ENCODE measurements at places on chromosomes 4 and X.

- DNase-seq: no peak
Measured at GRCh38 chr4:99324979-99325378, 3.8 kb upstream of the ADH1B start.

DNA sequence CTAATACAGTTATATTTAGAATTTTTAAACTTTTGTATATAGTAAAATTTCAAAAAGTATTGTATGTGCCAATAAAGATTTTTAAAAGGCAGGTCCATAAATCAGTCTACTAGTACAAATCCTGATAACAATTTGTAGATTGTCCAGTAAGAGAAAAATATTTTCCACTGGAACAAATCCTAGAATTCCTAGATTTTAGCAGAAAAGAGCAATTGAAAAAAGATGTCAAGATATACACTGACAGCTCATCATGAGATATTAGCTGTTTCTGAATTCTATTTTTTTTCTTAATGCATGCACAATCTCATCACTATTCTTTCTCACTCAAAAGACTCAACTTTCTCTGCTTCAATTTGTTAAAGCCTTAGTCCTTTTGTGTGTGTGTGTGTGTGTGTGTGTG lies 289.2 kb upstream of the MAD2L1 start:
- DNase-seq: no peak

GRCh38 chr4:72843466-72843865 lies 226.1 kb downstream of the COX18 start:
- DNase-seq: no peak

- DNase-seq: no peak
Measured at GRCh38 chrX:107658660-107659059, 30.4 kb downstream of the PRPS1 start.

DNA sequence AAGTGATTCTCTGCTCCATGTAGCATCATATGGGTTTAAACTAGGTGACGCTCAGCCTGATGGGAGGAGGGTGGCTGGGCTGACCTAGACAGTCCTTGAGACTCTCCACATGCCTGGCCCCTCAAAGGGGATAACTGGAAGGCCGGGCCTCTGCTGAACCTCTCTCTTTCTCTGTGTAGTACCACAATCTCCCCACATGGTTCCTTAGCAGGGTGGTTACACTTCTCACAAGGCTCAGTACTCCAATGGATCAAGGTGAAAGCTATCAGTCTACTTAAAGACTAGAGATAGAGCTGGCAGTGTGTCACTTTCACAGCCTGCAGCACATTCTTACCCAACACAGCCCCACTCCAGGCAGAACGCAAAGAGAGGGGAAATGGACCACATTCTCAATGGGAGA lies 80.4 kb downstream of the LDB2 start:
- no peak for DNase-seq

- no peak for DNase-seq
Measured at GRCh38 chr4:147408189-147408588, 72.7 kb upstream of the EDNRA start.

GRCh38 chr4:52750819-52751486 lies at the start of gene ERVMER34-1:
ERVMER34-1 (minus strand) TSS chr4:52751425; CDS start chr4:52745520, 5,905 bp downstream.
- DNase-seq: peak; percentile 16

DNA sequence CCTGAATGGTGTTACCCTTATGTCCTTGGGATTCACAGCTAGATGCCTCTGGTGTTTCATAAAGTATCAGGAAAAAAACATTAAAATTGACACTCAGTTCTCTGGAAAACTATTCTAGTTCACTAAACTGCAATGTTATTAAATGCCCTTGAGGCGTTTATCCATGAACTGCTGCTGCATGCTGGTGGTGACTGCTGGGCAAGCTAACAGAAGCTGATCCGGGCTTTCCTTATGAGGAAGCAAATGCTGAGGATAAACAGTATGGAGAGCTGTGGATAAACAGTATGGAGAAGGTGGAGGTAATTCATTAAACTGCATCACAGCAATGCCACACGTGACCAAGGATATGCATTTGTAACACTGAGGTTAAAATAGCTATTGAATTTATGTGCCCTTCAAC lies 227.0 kb downstream of the NR3C2 start:
- DNase-seq: no peak

- no peak for DNase-seq
Measured at GRCh38 chr4:151766691-151767090, 5.9 kb upstream of the GATB start.

- no peak for DNase-seq
Measured at GRCh38 chr4:78414116-78414515, 137.5 kb upstream of the ANXA3 start.

DNA sequence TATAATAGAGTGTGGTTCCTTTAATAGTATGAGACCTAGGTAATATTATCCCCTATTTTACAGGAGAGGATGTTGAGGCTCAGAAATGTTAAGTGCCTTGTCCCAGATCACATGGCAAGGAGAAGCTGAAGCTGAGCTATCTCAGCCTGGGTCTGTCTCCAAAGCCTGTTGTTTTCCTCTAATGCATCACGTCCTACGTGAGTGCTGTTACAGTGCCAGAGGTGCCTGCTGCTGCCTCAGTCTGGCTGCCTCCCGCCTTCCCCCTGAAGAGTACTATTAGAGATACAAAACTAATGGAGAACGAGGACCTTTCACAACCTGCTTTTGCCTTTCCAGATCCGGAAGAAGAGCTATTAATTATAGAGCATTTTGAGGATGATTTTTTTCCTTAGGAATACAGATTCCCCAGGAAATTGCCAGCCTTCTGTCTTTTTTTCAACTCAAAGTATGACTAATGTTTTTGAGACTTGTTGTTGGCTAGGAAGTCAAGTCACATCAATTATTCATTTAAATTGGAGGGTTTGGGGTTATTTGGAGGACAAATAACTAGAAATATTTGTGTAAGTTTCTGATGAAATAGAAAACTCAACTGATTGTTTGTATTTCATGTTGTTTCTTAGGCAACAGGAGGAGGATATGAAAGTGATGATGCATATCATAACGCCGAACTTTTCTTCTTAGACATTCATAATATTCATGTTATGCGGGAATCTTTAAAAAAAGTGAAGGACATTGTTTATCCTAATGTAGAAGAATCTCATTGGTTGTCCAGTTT lies 43.9 kb upstream of the MTMR1 start:
- no peak for DNase-seq

DNA sequence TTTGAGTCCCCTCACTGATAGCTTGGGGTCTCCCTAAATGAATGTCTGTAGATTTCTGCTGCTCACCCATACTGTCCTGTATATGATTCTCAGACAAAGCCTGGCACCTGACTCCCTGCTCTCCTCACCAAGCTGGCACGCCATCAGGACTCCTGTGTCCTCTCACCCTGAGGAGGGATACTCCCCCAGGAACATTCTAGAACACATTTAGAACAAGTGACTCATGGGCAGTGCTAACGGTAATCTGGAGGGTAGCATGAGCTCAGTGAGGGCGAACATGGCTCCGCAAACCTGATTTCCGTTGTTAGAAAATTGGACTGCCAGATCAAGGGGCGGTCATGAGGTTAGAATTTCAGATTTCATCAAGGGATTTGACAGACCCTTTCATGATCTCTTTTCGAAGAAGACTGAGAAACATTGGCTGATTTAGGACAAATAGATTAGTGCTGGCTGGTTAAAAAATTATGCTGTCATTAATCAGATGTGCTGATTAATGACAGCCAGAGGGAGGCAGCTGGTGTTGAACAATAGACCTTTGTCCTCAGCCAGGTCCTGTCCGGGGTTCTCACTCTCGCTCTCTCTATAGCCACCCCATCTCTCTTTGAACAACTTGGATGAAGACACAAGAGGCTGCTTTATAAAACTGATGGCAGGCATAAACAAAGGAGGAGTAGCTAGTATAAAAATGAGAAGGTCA lies 244.3 kb downstream of the PTTG2 start:
- no peak for DNase-seq

- DNase-seq: no peak
Measured at GRCh38 chr4:158644760-158645159, 26.9 kb downstream of the C4orf46 start.

DNA sequence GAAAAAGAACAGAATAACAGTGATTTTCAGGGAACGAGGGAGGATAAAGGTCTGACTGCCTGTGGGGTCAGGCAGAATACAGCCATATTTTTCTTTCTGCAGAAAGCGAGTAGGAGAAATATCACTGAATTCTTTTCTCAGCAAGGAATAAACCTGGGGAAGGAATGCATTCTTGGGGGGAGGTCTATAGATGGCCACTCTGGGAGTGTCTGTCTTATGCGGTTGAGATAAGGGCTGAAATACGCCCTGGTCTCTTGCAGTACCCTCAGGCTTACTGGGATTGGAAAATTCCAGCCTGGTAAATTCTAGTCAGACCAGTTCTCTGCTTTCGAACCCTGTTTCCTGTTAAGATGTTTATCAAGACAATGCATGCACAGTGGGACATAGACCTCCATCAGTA lies 26.3 kb downstream of the CNGA1 start:
- no peak for DNase-seq

DNA sequence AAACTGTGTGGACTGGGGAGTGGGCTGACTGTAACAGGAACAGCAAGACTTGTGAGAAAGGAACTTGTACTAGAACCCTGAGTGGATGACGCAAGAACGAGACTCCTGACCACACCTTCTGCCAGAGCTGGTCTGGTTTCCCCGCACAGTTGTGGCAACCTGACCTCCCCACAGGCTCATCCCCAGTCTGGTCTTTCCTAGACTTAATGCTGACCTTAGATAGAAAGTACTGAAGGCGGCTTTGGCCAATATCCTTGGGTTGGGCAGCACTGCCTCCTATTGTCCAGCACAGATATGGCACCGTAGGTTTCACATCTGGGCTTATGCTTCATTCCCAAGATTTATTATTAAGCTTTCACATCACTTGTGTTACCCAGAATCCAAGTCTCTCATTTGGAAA lies 137.8 kb upstream of the FRG1 start:
- peak; percentile 7 for DNase-seq

DNA sequence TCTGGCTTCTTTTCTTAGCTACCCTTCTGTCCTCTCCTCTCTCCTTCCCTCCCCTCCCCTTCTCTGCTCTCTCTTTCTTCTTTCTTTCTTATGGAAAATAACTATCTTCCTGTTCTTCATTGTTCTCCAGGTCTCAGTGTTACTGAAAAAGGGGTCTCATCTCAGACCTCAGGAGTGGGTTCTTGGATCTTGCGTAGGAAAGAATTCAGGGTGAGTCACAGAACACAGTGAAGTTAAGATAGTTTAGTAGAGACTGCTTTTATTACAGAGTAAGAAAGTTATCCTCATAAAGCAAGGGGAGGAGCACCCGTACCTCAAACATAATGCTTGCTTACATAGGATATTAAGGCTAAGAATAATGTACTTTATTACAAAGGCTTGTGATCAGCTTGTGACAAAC lies 31.8 kb upstream of the CWH43 start:
- DNase-seq: no peak

DNA sequence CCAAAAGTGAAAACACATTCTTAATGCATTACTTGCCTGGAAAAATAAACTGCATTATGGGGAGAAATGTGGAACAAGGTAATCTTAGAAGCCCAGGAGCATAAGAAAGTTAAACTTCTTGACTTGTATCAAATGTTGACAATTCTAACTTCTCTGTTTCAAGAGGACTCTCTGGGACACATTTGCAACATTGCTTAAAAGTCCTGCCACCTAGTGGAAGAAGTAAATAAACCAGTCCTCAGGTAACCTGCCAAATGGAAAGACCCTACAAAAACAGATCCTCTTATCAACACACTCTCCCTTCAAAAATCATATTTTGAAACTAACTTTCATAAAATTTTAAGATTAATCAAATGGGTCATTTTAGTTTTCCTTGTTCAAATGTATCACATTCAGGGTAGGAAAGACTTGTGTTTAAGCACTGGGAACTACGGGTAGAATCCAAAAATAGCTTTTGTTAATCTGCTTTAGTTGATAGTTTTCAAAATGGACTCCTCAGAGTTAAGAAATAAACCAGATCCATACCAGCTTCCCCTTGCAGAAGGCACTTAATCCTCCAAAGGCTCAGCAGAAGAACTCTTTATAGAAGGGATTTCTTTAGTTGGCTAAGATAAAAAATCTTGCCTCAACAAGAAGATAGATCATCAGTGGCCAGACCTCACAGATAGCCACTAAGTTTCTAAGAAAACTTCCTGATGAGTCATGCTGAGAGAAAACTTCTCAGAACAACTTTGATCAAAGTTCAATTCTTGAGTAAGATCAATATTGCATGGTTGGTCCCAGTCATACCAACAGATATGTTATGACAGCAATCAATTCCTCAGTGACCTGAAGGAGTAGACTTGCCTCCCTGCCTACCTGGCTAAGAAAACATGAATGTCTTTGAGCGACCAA lies 141.7 kb downstream of the HHIP start:
- peak; percentile 59 for DNase-seq

GRCh38 chr4:176805155-176805554 lies 12.4 kb upstream of the VEGFC start:
- no peak for DNase-seq

DNA sequence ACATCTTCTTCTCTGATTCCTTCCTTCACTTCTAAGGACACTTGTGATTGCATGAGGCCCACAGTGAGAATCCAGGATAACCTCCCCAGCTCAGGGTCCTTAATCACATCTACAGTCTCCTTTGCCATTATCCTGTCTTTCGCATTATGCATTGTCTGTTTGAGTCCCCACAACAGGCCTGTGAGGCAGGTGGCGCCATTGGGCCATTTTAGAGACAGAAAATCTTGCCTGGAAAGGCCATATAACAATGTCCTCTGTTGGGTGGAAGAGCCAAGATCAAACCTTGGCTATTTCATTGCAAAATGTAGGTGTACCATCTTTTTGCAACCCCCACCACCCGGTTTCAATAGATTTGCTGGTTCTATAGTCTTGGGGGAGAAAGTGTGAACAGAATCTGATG lies 11.8 kb upstream of the DCUN1D4 start:
- DNase-seq: peak; percentile 80

GRCh38 chr4:86926435-86927086 lies 8.2 kb upstream of the AFF1 start:
- DNase-seq: no peak

DNA sequence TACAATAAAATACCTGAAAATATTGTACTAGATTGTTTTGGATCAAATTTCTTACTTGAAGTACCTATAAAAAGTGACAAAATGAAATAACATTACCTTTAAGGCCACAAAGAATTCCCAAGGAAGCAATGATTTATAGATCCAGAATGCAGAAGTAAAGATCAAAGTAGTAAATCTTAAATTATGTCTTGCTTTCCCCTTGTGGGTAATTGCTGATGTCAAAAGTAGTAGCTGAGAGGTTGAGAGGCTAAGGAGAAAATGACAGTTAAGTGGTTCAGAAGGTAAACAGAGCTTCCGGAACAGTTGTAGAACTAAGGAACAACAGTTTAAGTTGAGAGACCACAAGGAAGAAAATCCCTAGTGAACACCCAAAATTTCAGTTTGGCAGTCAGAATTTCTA lies 358.3 kb downstream of the GABRG1 start:
- no peak for DNase-seq

GRCh38 chr4:140247237-140247636 lies 93.3 kb upstream of the MAML3 start:
- peak; percentile 40 for DNase-seq

GRCh38 chr4:127151941-127152340 lies 480.8 kb upstream of the INTU start:
- DNase-seq: no peak

- peak; percentile 26 for DNase-seq
Measured at GRCh38 chr4:176002007-176002613, 63.5 kb upstream of the WDR17 start.

GRCh38 chr4:7132249-7132648 lies 60.1 kb upstream of the SORCS2 start:
- no peak for DNase-seq

GRCh38 chr4:183012879-183013729 lies 86.0 kb upstream of the WWC2 start:
- DNase-seq: no peak
